ENCODE measurements at places on chromosomes 7 and 10. TPM values are rescaled to one million over a fixed set of nuclear protein-coding genes. Genes with fewer than 3 reads are reported as not detected.

- no peak for DNase-seq
Observed at GRCh38 chr10:111439034-111439842, 362.4 kb downstream of the ADRA2A start.

- no peak for DNase-seq
Observed at GRCh38 chr10:44008917-44009709, 360.4 kb upstream of the ZNF32 start.

- DNase-seq: no peak
Observed at GRCh38 chr7:153109566-153109965, 350.0 kb downstream of the ACTR3B start.

GGCT gene
- 81.3 TPM for total RNA-seq

CPA5 gene
- total RNA-seq: not detected

GRCh38 chr7:20089431-20089830, 127.8 kb downstream of the MACC1 start:
- DNase-seq: no peak

DNA sequence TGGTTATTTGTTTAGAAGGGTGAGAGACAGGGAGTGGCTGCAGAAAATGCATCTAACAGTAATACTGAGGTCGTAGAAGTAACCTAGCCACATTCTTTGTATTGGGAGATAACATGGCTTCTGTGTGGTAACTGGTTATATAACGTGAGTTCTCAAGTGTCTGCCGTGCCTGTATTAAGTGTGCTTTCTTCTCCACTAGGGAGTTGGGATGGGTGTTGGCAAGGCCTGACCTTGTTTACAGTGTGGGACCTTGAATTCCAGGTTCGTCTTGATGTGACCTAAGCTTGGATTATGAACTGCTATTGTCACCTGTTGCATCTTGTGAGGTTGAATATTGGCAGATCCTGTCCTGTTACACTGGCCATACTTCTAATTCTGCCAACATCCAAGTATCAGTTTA, 145.3 kb upstream of the NAMPT start:
- DNase-seq: no peak

FXYD4 gene
- not detected for total RNA-seq

HYAL4 gene
- not detected for total RNA-seq

DNA sequence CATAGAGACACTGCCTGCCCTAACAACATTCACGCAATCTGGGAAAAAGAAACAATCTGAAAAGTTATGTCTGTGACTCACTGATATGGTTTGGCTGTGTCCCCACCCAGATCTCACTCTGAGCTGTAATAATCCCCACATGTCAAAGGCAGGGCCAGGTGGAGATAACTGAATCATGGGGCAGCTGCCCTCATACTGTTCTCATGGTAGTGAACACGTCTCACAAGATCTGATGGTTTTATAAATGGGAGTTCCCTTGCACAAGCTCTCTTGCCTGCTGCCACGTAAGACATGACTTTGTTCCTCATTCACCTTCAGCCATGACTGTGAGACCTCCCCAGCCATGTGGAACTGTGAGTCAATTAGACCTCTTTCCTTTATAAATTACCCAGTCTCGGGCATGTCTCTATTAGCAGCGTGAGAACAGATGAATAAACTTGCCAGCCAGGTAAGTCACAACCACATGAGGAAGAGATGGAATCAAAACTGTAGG, 341.5 kb upstream of the AOAH start:
- DNase-seq: no peak

GRCh38 chr10:7302392-7302906, 108.4 kb downstream of the SFMBT2 start:
- DNase-seq: no peak

DNA sequence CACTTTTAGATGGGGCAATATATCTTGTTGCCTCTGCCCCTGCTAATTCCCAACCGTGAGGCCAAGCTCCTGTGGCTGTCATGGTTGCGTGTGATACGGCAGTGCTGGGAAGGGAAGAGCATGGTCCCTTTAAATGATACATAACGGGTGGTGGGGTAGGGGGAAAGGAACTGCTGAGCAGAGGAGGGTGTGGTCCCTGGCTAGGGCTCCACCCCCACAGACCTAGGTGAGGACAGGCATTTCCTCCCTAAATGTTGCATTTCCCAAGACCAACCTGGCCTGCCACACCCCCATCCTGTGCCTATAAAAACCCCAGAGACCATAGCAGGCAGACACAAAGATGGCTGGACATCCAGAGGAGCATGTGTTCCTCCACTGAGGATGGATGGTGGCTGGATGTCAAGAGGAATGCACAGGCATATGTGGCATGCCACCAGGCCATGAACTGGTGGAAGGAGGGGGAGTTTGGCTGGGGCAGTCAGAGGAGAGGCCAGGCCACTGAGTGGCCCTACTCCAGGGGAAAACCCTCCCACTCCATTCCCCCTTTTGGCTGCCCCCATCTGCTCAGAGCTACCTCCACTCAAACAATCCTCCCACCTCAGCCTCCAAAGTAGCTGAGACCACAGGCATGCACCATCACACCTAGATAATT, 104.0 kb downstream of the PLXDC2 start:
- no peak for DNase-seq

- DNase-seq: no peak
Observed at GRCh38 chr7:140059273-140060242, 3.2 kb downstream of the PARP12 start.

GOLGA7B gene
- 0.08 TPM for total RNA-seq

DNA sequence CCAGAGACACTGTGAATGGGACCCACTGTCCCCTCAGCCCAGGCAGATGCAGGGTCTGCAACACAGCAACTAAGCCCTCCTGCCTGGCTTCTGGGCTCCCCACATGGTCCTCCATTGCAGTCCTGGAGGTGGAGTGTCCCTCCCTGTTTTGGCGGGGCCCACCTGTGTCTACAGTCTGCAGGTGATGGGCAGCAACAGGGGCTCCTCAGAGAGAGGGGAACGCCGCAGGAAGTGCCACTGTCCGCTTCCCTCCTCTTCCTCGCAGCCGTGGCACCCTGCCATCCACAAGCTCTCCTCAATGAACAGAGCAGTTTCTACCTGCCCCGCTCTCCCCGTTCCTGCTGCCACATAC, 9.3 kb downstream of the CAMK2G start:
- no peak for DNase-seq

DNA sequence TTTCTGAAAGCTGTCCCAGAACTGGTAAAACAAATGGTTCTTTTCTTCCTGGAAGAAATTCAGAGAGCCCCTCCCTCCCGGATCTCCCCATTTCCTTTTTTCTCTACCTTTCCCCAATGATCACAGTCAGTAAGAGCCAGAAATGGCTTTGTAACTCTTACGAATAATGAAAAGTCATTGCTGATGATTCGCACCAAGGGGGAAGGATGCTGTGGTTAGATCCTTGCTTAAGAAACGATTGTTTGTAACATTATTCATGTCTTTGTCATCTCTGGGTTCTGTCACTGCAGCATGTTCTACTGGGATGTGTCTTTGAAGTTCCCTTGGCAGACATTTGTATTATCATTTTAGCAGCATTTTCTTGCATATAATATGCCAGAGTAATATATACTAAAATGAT, 138.9 kb downstream of the CACNB2 start:
- no peak for DNase-seq

GRCh38 chr7:100674411-100675104, 1.0 kb downstream of the GNB2 start:
- DNase-seq: peak; percentile 63

DNA sequence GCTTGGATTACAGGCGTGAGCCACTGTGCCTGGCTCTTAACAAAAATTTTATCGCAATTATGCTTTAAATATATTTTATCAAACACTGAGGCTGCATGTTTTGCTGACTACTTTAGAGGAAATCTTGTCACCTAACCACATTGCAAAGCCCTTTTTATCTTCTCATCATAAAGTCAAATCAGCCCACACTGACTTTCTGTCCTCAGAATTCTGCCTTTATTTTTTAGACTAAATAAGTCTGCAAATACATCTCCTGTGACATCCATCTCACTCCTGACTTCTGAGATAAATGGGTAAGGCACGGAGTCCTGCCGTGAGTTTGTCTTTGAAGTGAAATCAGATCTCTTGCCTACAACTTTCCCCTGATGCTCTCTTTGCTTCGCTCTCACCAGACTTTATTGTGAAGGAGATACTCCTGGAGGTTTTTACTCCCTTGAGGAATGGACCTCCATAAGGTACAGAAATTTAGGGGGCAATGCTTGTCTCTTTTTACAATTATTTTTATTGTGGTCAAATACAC, 23.5 kb upstream of the UCMA start:
- DNase-seq: no peak

DNA sequence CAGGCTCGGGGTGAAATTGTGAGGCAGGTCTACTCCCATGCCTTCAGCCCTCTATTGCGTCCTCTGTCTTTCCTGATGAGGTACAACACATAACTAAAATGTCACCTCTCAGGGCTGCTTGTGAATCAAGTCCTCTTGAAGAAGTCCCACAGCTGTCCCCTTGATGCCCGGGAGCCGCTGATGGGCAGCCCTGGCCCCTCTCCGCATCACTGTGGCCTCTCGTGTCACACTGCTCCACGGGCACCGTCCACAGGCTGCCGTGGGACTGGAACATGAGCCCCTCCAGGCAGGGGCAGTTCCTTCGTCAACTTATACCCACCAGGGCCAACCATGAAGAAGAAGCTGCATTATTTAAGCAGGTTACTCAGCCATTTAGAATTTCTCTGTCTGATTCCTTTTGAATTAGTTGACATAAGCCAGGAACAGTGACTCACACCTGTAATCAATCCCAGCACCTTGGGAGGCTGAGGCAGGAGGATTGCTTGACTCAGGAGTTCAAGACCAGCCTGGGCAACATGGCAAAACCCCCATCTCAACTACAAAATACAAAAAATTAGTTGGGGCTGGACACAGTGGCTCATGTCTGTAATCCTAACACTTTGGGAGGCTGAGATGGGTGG, 58.5 kb upstream of the UBE3C start:
- no peak for DNase-seq

JCAD gene
- total RNA-seq: not detected

DNA sequence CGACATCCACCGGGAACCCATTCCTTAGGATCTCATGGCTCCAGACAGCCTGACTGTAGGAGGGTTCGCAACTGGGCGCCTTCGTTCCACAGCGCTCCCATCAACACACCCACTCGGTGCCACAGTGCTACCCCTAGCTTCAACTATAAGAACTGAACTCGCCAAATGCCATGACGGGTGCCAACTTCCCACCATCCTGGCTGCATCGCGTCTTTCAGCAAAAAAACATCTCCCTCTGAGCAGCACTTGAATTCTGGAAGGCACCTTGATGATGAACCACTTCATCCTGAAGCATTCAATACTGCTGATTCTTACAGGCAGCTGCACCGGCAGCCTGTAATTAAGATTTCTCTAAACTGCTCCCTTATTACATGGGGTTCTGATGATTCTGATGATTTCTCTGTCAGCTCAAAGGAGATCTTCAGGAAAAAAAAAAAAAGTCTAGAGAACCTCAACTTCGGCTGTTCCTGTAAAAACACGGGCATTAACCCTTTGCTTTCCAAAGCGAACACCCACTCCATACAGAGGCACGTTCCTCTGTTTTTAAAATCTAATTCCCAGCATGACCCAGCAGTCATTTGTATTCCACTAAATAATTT, 1.3 kb downstream of the CYTH3 start:
- no peak for DNase-seq

GRCh38 chr7:130838738-130839137, 104.7 kb upstream of the KLF14 start:
- no peak for DNase-seq

KLF14 gene
- not detected for total RNA-seq

SFRP4 gene
- not detected for total RNA-seq

DNA sequence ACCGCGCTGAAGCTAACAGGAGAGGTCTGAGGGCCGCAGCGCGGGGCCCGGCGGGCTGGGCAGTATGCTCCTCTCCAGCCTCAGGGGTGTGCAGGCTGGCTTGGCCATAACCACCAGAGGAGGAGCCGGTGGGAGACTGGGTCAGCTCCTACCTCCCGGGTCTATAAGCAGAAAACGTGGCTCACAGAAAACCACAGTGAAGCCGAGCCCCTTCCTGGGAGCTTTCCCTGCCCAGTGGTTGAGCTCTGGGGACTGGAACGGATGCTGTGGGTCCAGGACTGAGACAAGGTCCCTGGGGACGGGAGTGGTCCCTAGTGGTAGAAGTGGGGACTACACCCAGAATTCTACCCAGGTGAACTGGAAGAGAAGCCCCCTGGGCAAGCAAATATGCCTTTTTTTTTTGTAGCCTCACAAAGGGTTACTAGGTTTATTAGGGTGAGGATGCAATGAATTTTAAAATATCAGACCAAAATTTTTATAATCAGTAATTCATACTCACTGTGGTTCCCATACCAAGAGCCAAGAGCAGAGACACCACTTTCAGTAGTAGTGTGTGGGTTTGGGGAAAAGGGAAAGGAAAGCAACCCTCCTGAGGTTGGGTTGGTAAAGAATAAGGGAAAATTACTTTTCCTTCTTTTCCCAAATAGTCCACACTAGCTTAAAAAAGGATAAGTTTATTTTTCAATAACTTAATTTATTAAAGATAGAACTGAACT, 67.9 kb upstream of the PRKCQ start:
- DNase-seq: peak; percentile 68

CALY gene
- total RNA-seq: not detected

ACBD7 gene
- total RNA-seq: 15.0 TPM

GRCh38 chr7:82393840-82394220, 49.7 kb downstream of the CACNA2D1 start:
- DNase-seq: no peak

PAX4 gene
- total RNA-seq: not detected

GRCh38 chr7:22443370-22444180, 56.4 kb downstream of the STEAP1B start:
- DNase-seq: no peak

SCART1 gene
- total RNA-seq: 15.2 TPM

GRCh38 chr7:112581529-112581928, 100.7 kb downstream of the LSMEM1 start:
- DNase-seq: no peak

UPF2 gene
- total RNA-seq: 44.6 TPM

DNA sequence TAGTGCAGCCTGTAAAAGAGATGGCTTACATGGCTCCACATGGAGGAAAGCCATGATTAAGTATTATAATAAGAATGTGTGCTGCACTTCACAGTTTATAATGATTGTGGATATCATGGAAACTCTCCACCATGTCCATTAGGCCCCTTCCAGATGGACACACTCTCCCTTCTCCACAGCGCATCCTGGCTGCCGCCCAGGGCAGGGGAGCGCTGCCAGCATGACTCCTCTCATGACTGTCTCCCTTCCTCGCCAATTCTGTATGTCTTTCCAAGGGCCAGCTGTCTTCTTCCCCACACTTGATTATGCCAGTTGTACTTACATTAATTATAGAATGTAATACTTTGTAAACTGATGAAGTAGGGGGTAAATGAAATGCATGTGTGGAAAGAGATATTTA, 259.3 kb upstream of the TMEM72 start:
- no peak for DNase-seq

OR6V1 gene
- total RNA-seq: not detected

DNMBP gene
- total RNA-seq: 39.6 TPM
